ENCODE measurements at places on chromosomes 5 and 9.

GRCh38 chr9:101326035-101326434, 58.8 kb downstream of the BAAT start:
- H3K4me1 ChIP-seq = no peaks in the 10 kb centered on the region
- DNase-seq = no peak
- no peak overlapping the region for H3K27ac ChIP-seq
- no peaks in the 10 kb centered on the region for H3K27me3 ChIP-seq
- no peak overlapping the region for H3K4me3 ChIP-seq

GRCh38 chr5:104241046-104241445, 678.5 kb upstream of the NUDT12 start:
- no peak for DNase-seq
- H3K27me3 ChIP-seq = no peaks in the 10 kb centered on the region
- H3K36me3 ChIP-seq = no peaks in the 10 kb centered on the region
- peaks cover 3% of the 10 kb centered on the region for H3K4me1 ChIP-seq
- peak overlapping the region; percentile 27 for H3K27ac ChIP-seq
- H3K4me3 ChIP-seq = no peak overlapping the region

GRCh38 chr5:42759456-42759855, 2.8 kb downstream of the CCDC152 start:
- no peak for DNase-seq
- H3K27ac ChIP-seq = no peak overlapping the region
- H3K4me1 ChIP-seq = no peaks in the 10 kb centered on the region
- no peaks in the 10 kb centered on the region for H3K36me3 ChIP-seq
- H3K27me3 ChIP-seq = no peaks in the 10 kb centered on the region
- H3K4me3 ChIP-seq = no peak overlapping the region

DNA sequence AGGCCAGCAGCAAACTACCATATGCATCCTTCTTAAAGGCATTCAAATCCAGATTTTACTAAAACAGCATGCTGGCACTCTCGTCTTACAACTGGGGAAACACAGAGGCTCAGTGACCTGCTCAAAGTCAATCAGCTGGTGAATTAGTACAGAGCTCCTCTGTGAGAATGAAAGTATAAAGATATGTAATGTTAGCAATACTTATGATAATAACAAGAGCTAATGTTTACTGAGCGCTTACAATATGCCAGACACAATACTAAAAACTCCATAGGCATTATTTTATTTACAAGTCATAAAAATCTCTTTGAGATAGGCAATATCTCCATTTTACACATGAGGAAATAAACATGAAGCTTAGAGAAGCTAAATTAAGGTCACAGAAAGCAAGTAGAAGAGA, 28.6 kb downstream of the FKBP15 start:
- no peaks in the 10 kb centered on the region for H3K27me3 ChIP-seq
- H3K4me3 ChIP-seq = no peak overlapping the region
- no peak for DNase-seq
- H3K27ac ChIP-seq = no peak overlapping the region

DNA sequence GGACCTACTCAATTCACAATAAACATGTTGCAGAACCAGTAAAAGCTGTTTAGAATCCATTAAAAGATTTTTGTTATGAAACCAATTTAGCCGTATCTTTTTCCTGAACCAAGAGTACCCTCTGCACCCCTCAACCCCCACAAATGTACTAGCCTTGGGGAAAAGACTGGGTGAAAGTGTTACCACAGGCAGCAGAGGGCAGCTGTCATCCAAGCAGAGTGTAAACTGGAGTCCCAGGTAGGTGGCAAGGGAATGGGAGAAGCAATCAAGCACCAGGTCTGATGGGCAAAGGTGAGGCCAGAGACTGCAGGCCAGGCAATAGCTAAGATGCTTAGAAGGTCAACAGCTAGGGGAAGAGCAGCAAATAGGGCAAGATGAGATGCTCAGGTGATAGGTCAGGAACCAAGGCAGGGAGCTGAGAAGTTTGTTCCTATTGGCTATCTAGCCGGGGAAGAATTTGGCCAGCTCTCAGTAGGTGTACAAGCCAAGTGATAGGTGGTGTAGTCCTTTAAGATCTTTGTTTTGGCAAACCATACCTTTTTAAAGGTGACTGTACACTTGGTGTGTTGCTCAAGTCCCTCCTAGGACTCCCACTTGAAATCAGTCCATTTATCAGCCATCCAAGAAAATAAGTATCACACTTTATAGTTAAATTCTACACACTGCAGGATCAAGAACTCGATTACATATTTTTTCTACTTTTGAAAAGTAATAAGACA, 77.8 kb upstream of the CCDC112 start:
- no peak overlapping the region for H3K27ac ChIP-seq
- H3K4me1 ChIP-seq = no peaks in the 10 kb centered on the region
- no peaks in the 10 kb centered on the region for H3K36me3 ChIP-seq
- H3K27me3 ChIP-seq = no peaks in the 10 kb centered on the region
- H3K4me3 ChIP-seq = no peak overlapping the region

DNA sequence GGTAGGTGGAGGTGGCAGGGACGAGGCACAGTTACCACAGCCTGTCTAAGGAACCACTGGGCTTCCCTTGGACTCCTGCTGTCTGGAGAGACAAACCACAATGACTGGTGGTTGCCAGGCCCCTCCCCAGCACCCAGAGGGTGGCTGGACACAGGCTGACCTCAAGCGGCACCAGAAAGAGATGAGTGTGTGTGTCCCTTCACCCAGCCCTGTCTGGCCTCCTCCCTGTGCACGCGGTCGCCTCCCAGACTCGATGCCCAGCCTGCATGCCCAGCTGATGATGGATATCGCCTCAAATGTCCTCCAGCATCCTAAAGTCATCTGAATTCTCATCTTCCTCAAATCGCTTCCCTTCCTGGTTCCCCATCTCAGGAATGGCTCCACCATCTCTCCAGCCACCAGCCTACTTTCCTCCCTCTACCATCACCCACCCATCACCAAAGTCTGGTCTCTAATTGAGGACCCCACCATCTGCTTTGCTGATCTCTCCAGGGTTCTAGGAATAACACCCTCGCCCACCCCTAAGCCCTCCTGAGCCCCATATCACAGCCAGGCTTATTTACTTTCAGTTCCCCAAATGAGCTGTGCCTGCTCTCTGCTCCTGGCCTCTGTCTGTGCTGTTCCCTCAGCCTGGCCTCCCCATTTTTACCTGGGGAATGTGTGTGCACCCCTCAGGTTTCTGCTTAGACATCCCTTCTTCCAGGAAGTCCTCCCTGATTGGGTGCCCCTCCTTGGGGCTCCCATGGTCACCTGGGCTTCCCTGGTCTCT, 52.5 kb upstream of the GGTA1 start:
- no peak for DNase-seq
- H3K4me3 ChIP-seq = no peak overlapping the region
- no peaks in the 10 kb centered on the region for H3K36me3 ChIP-seq
- no peaks in the 10 kb centered on the region for H3K27me3 ChIP-seq

- no peaks in the 10 kb centered on the region for H3K36me3 ChIP-seq
- H3K27ac ChIP-seq = no peak overlapping the region
- H3K27me3 ChIP-seq = no peaks in the 10 kb centered on the region
Measured at GRCh38 chr5:33068786-33069185, 357.7 kb downstream of the NPR3 start.

- no peaks in the 10 kb centered on the region for H3K4me1 ChIP-seq
- no peak overlapping the region for H3K27ac ChIP-seq
- H3K4me3 ChIP-seq = no peak overlapping the region
- H3K27me3 ChIP-seq = no peaks in the 10 kb centered on the region
- DNase-seq = peak; percentile 85
Measured at GRCh38 chr5:10607666-10608073, 43.8 kb downstream of the ANKRD33B start.

DNA sequence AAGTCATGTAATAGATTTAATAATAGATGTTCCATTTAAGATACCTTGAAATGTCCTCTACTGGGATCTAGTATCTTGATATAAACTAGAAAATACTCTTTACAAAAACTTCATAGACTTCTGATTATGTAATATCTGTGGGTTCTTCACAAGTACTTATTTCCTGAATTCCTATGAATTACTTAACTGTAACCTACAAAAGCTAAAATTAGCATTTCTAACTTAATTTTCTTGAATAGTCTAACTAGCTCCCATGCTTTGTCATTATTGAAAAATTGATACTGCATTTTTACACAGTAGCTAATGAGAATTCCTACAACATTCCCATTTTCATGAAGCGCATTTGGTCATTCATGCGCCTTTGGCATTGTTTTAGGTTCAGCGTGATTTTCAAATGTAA, 1828.2 kb downstream of the MAT2B start:
- DNase-seq = no peak
- H3K27me3 ChIP-seq = no peaks in the 10 kb centered on the region
- no peak overlapping the region for H3K27ac ChIP-seq
- H3K4me1 ChIP-seq = no peaks in the 10 kb centered on the region

GRCh38 chr5:36414869-36415282, 113.2 kb upstream of the RANBP3L start:
- no peak overlapping the region for H3K27ac ChIP-seq
- H3K27me3 ChIP-seq = no peaks in the 10 kb centered on the region
- no peaks in the 10 kb centered on the region for H3K36me3 ChIP-seq
- DNase-seq = no peak
- no peaks in the 10 kb centered on the region for H3K4me1 ChIP-seq

DNA sequence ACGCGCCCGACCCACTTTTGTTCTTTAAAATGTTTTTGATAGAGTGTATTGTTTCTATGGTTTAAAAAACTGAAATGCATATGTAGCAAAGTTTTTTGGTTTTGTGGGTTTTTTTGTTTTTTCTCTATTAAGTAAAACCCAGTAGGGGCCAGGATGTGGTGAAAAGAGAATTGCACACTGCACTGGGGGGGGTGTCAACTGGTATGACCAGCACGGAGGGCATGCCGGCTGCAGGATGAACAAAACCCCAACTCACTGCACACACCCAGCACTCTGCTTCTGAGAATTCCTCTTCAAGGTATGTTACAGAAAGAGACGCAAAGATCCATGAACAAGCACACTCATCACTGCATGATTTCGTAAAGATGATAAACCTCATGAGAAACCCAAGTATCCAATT, 75.0 kb downstream of the STK10 start:
- no peaks in the 10 kb centered on the region for H3K27me3 ChIP-seq
- peaks cover 10% of the 10 kb centered on the region for H3K4me1 ChIP-seq
- H3K36me3 ChIP-seq = peaks cover 9% of the 10 kb centered on the region
- H3K27ac ChIP-seq = no peak overlapping the region
- no peak for DNase-seq

- no peaks in the 10 kb centered on the region for H3K36me3 ChIP-seq
- no peaks in the 10 kb centered on the region for H3K27me3 ChIP-seq
- H3K4me3 ChIP-seq = peak overlapping the region; percentile 84
- peak overlapping the region; percentile 95 for H3K27ac ChIP-seq
- peaks cover 3% of the 10 kb centered on the region for H3K4me1 ChIP-seq
Measured at GRCh38 chr9:27528886-27529315, 713 bp downstream of the MOB3B start.

DNA sequence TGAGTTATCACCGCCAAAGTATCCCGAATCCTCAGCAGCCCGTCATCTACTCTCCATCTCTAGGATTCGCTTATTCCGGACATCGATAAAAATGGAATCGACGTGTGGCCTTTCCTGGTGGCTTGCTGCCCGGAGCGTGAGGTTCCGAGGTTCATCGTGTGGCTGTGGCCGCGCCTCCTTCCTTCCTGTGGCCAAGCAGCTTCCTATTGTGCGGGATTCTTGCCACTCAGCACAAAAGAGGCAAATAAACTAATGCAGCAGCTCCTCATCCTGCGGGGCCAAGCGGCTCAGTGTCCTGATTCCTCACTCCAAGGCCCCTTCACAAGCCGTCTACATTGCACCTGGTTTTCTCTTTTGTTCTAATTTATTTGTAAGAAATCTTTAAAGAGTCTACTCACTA, 800.9 kb downstream of the CDH9 start:
- H3K36me3 ChIP-seq = no peaks in the 10 kb centered on the region
- H3K4me3 ChIP-seq = no peak overlapping the region
- no peak for DNase-seq
- H3K4me1 ChIP-seq = no peaks in the 10 kb centered on the region
- H3K27me3 ChIP-seq = no peaks in the 10 kb centered on the region

GRCh38 chr5:39772307-39772706, 347.5 kb upstream of the DAB2 start:
- no peak overlapping the region for H3K27ac ChIP-seq
- no peaks in the 10 kb centered on the region for H3K36me3 ChIP-seq
- no peaks in the 10 kb centered on the region for H3K4me1 ChIP-seq
- H3K4me3 ChIP-seq = no peak overlapping the region

DNA sequence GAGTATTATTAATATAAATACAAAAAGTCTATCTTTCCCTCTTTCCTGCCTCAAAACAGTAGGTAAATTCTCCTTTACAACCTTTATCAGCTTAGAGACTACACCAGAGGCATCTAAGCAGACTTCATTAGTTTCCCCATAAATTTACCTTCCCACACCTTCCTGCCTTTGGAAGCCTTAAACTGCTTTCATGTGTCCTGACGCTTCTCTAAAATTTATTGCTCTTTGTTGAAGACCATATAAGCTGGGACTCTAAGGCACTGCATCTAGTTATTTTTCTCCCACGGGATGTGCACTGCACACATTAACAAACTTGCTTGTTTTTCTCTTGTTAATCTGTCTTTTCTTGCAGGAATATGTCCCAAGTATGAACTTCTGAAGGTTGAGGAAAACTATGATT, 51.8 kb downstream of the DEPDC1B start:
- H3K36me3 ChIP-seq = no peaks in the 10 kb centered on the region
- H3K4me1 ChIP-seq = no peaks in the 10 kb centered on the region
- no peak overlapping the region for H3K27ac ChIP-seq
- H3K4me3 ChIP-seq = no peak overlapping the region
- H3K27me3 ChIP-seq = no peaks in the 10 kb centered on the region

DNA sequence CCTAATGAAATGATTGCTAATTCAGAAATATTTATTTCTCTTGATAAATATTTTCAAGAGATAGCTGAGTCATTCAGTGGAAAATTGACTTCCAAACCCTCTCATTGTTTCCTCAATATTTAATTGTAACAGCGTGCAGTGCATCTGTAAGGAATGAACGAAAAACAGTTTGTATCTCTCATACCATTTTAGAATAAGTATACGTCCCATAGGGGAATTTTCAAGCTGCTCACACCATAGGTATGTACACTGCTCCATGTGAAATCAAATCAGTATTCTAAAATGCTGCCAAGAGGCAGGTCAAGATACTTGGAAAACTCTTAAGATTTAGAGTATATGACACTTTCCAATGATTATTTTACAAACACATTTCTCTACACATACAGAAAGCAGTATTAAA, 202.2 kb downstream of the ARL15 start:
- H3K36me3 ChIP-seq = no peaks in the 10 kb centered on the region
- H3K27ac ChIP-seq = no peak overlapping the region
- DNase-seq = no peak
- H3K27me3 ChIP-seq = no peaks in the 10 kb centered on the region

DNA sequence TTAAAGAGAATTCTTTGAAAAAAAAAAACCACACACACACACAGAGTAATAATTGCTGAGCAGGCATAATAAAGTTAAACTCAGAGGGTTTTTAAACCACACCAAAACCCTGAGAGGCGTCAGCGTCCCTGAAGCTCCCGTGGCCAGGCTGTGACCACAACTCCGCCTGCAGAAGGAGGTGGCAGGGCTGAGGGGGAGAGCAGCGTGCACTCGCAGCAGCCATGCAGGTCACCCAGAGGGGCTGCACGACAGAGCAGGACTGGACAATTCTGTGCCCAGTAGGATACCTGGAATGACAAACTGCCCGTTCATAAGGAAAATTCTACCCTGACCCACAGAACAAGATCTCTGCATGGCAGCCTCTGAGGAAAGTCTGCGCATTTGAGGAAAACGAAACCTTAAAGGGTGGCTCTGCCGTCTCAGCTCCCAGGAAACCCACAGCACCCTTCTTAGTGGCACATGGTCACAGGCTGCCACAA, 44.0 kb downstream of the ROR2 start:
- H3K27me3 ChIP-seq = no peaks in the 10 kb centered on the region
- DNase-seq = peak; percentile 60
- H3K36me3 ChIP-seq = no peaks in the 10 kb centered on the region
- H3K4me3 ChIP-seq = peak overlapping the region; percentile 36

GRCh38 chr5:63351164-63351563, 611.1 kb downstream of the HTR1A start:
- DNase-seq = no peak
- no peak overlapping the region for H3K27ac ChIP-seq
- no peaks in the 10 kb centered on the region for H3K27me3 ChIP-seq
- no peaks in the 10 kb centered on the region for H3K36me3 ChIP-seq
